Adrenal gland (tissue), 19 donors: ENCODE measurements at places on chromosomes 6 and 20. TPM values are rescaled to one million over a fixed set of nuclear protein-coding genes. Genes with fewer than 3 reads are reported as not detected.

DNA sequence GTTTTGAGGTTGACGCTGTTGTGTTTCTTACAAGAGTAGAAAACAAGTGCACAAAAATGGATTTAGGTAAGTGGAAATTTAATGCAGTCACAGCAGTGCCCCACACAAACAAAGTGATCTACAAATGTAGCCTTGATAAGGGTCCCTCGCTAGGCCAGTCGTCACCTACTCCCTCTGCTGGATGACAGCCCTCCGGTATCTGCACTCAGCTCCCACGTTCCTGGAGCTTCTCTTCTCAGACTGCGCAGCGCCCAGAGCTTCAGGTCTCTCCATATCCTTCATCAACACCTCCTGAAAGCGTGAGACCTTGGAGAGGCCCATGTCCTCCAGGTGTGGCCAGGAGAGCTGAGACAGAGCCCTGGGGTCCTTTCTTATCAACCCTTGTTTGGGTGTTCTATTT lies 58.3 kb upstream of the MAP3K4 start:
- H3K27ac ChIP-seq = no peak overlapping the region
- no peak overlapping the region for H3K4me3 ChIP-seq
- peaks cover 10% of the 10 kb centered on the region for H3K4me1 ChIP-seq
- DNase-seq = no peak

GRCh38 chr6:20800229-20800628 lies 266.0 kb downstream of the CDKAL1 start:
- H3K27ac ChIP-seq = no peak overlapping the region
- H3K4me3 ChIP-seq = no peak overlapping the region
- DNase-seq = no peak
- H3K27me3 ChIP-seq = no peaks in the 10 kb centered on the region

DNA sequence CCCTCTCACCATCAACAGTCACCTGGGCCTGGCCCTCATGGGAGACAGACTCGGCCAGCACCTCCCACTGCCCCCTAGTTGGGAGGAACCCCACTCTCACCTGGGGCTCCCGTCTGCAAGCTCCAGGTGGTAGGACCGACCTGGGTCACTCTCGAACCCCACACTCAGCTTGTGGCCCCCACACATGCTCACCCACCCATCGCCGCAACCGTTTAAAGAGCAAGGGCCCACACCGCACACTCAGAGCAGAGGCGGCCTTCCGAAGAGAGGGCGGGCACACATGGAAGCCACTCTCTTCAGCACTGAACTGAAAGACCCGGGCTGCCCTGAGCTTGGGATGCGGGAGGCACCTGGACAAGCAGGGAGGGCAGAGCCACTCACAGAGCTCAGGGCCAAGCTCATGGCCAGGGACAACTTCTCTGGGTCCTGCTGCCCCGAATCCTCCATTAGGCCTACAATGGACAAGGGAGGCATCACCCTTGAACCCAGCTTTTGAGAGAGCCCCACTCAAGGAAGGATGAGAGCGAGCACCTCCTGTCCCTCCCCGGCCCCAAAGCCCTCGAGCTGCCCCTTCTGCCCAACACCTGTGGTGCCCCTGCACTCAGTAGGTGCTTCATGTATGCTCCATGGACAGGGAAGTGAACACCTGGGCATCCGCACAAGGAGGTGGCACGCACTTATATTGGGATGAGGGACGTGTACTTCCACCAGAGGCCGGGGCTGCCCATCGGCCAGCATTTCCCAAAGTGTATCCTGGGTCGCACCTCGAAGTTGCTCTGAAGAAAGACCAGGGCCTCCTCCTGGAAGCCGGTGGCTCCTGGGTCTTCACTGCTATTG lies 50.4 kb downstream of the YTHDF1 start:
- H3K4me1 ChIP-seq = no peaks in the 10 kb centered on the region
- no peak overlapping the region for H3K4me3 ChIP-seq
- DNase-seq = no peak
- H3K27me3 ChIP-seq = peaks cover 7% of the 10 kb centered on the region
- H3K36me3 ChIP-seq = no peaks in the 10 kb centered on the region

- H3K4me1 ChIP-seq = no peaks in the 10 kb centered on the region
- peaks cover 8% of the 10 kb centered on the region for H3K27me3 ChIP-seq
- H3K27ac ChIP-seq = no peak overlapping the region
- no peak overlapping the region for H3K4me3 ChIP-seq
- no peaks in the 10 kb centered on the region for H3K36me3 ChIP-seq
- DNase-seq = no peak
Measured at GRCh38 chr20:45495501-45495941, 19.9 kb downstream of the SPINT3 start.

DNA sequence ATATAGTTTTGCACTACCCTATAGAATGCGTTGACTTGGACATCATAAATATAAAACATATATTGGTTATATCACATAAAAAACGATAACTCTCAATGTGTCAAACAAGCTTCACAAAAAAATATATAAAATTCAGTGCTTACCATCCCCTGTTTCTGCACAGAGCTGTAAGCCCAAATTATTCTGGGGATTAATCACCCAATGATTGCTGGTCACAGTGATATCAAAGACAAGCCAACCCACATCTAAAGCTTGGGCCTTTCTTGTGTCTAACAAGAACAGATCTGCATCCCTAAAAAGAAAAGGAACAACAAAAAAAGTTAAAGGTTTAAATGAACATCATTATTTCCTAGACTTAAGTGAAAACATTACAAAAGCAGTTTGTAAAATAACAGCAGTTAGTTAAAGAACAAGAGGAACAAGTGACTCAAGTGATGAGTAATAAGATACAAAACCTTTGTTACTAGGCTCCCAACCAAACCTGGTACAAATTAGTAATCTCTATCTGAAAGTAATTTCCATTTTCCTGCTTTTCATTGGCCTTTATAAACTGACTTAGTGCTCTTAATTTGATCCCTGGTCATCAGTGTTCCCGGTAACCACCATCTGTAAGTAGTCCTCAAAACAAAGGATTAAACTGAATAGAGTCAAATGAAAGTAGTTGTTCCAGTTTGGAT lies 81.1 kb downstream of the BMP5 start:
- no peaks in the 10 kb centered on the region for H3K36me3 ChIP-seq
- no peak overlapping the region for H3K4me3 ChIP-seq
- H3K27me3 ChIP-seq = no peaks in the 10 kb centered on the region
- no peaks in the 10 kb centered on the region for H3K4me1 ChIP-seq

DNA sequence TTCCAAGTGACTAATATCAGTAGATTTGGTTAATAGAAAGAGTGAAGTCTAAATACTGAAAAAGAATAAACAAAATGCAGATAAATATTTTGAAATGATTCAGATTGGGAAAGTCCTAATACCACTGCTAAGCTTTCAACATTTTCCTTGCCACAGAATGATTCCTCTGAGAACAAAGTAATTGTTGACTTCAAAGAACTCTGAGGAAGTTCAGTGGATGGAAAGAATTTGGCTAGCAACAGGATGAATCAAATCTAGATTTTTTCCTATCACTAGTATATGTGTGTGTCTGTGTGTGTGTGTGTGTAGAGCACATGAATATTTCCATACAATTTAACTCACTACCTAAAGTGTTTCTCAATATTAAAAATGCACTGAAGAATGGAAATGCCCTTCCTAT lies 107.9 kb upstream of the PREP start:
- DNase-seq = no peak
- no peak overlapping the region for H3K27ac ChIP-seq
- H3K4me3 ChIP-seq = no peak overlapping the region
- H3K36me3 ChIP-seq = no peaks in the 10 kb centered on the region

- no peak overlapping the region for H3K27ac ChIP-seq
- DNase-seq = no peak
- H3K4me3 ChIP-seq = no peak overlapping the region
- no peaks in the 10 kb centered on the region for H3K27me3 ChIP-seq
- H3K36me3 ChIP-seq = no peaks in the 10 kb centered on the region
Measured at GRCh38 chr6:56004426-56004825, 129.0 kb upstream of the BMP5 start.

- no peak overlapping the region for H3K27ac ChIP-seq
- peaks cover 20% of the 10 kb centered on the region for H3K4me1 ChIP-seq
- H3K36me3 ChIP-seq = no peaks in the 10 kb centered on the region
- no peak overlapping the region for H3K4me3 ChIP-seq
- no peak for DNase-seq
Measured at GRCh38 chr6:111267764-111268333, 180.5 kb downstream of the SLC16A10 start.

COL9A3 gene
- total RNA-seq = 0.74 TPM

TNFAIP3 gene
- 25.9 TPM for total RNA-seq

DNA sequence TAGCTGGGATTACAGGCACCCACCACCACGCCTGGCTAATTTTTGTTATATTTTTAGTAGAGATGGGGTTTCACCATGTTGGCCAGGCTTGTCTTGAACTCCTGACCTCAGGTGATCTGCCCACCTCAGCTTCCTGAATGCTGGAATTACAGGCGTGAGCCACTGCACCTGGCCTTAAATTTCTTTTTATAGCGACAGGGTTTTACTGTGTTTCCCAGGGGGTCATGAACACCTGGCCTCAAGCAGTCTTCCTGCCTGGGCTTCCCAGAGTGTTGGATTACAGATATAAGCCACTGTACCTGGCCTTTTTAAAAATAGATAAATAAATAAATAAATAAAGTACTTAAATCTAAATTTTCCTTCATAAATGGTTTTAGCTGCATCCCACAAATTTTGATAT lies 57.5 kb downstream of the LIN28B start:
- no peak overlapping the region for H3K4me3 ChIP-seq
- no peaks in the 10 kb centered on the region for H3K27me3 ChIP-seq
- no peak overlapping the region for H3K27ac ChIP-seq
- DNase-seq = no peak

DNA sequence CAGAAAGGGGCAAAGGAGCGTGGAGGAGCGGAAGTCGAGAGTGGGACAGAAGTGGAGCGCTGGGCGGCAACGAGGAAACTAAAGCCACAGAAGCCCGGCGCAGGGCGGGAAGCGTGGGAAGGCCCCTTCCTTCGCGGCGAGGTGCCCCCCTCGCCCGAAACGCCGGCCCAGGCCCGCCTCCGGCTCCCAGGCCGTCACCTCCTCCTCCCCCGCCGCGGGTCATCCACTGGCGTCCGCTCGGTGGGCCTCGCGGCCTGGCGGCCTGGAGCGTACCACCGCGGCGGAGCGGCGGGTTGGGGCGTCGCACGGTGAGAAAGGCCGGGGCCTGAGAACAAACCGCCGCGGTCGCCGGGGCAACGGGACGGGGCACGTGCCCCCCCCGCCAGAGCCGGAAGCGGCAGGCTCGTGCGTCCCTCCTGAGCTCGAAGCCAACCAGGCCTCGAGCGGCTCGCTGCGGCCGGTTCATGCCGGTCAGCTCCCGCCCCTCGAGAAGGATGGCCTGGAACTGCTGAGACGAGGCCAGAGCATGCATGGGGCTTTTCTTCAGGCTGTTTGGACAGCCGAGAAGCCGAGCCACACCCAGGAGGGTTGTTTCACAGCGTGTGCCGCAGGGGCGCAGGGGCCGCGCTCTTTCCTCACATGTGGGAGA lies at the start of gene TCP11:
Gene TCP11, minus strand, starts transcription at position 333 of the 649 bp plus-strand sequence. CDS start 469 bp downstream, outside the sequence.
- no peak within 1 kb of the TSS for H3K27ac ChIP-seq
- H3K36me3 ChIP-seq = no peaks in the 10 kb centered on the region
- no peaks in the 10 kb centered on the region for H3K27me3 ChIP-seq
- no peaks in the 10 kb centered on the region for H3K4me1 ChIP-seq
- DNase-seq = peak; percentile 29
- no peak within 1 kb of the TSS for H3K4me3 ChIP-seq

MYB gene
- total RNA-seq = 1.2 TPM

TRIM38 gene
- total RNA-seq = 12.1 TPM

TMC2 gene
- not detected for total RNA-seq

DNA sequence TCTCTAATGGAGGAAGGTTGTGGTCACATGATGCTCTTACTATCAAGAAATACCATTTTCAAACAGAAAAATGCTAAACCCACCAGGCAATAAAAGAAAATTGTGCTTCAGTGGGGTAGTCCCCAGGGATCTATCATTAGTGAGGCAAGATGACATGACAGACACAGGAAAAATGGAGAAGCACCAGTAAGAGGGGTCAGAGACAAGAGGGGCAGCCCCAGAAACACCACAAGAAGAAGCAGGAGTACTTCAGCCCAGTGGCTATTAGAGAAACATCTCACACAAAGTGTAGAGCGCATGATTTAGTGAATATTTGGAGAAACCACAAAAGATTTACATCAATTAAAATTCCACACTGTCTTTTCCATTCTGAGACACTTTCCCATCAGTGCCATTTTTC lies 10.2 kb upstream of the TMEM200A start:
- DNase-seq = no peak
- H3K4me3 ChIP-seq = no peak overlapping the region
- H3K36me3 ChIP-seq = no peaks in the 10 kb centered on the region
- no peak overlapping the region for H3K27ac ChIP-seq
- H3K4me1 ChIP-seq = no peaks in the 10 kb centered on the region

PDE10A gene
- total RNA-seq = 33.7 TPM

DNA sequence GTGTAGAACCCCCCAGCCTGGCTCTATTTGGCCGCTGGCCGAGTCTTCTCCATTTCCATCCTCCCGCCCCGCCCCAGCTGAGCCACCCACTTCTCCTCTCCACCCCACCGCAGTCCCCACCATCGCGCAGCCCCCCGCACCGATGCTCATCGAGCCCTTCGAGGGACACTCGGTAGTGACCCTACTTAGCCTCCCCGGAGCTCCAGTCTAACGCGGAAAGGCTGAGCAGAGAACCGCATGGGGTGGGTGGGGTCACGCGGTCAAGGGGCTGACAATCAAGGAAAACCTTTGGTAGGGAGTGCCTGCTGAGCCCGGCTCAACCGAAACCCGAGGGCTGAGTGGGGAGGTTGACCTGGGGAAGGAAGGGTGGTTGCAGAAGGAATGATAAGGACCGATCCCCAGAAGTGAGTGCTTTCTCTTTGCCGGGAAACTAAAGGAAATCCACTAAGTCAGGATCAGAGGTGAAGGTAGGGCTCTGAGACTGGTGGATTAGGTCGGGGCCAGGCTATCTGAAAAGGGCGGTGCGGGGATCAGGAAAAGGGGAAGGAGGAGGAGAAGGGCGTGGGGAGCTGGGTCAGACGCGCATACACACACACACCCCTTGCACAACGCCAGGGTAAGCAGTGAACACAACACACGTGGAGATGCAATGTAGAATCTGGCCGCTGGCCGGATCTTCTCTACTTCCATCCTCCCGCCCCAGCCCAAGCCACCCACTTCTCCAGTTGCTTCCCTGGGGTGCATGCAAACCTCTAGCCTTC lies 49.8 kb downstream of the CPXM1 start:
- H3K4me1 ChIP-seq = peaks cover 8% of the 10 kb centered on the region
- H3K27ac ChIP-seq = no peak overlapping the region
- peak; percentile 52 for DNase-seq
- H3K36me3 ChIP-seq = no peaks in the 10 kb centered on the region
- peaks cover 14% of the 10 kb centered on the region for H3K27me3 ChIP-seq

BPIFB1 gene
- not detected for total RNA-seq

DNA sequence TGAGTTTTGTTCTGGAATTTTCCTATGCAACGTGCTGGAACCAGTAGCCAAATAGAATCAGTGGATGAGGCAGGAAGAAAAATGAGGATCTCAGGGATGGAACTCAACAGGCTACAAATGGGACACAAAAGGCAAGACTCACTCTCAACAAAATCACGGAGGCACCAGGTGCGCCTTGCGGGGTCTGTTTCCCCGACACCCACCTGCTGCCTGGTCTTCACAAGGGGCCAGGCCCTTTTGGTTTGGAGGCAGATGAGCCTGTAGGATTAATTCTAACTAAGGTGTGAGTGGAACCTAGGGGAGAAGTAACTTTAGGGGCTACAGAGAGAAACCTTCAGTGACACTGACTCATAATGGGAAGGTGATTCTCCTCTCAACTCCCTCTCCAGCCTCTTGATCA lies 56.5 kb downstream of the ZNF831 start:
- no peak overlapping the region for H3K4me3 ChIP-seq
- H3K36me3 ChIP-seq = no peaks in the 10 kb centered on the region
- H3K4me1 ChIP-seq = peaks cover 22% of the 10 kb centered on the region
